ENCODE measurements at places on chromosomes 2 and 18.
A peak's percentile ranks its signal among the peaks of the same experiment; 100 is the strongest.

GRCh38 chr2:86764661-86765309 is 25.9 kb downstream of the CD8A start:
- no peak for DNase-seq

- DNase-seq = no peak
These were observed 420.5 kb downstream of the STK39 start for GRCh38 chr2:167826906-167827305.

DNA sequence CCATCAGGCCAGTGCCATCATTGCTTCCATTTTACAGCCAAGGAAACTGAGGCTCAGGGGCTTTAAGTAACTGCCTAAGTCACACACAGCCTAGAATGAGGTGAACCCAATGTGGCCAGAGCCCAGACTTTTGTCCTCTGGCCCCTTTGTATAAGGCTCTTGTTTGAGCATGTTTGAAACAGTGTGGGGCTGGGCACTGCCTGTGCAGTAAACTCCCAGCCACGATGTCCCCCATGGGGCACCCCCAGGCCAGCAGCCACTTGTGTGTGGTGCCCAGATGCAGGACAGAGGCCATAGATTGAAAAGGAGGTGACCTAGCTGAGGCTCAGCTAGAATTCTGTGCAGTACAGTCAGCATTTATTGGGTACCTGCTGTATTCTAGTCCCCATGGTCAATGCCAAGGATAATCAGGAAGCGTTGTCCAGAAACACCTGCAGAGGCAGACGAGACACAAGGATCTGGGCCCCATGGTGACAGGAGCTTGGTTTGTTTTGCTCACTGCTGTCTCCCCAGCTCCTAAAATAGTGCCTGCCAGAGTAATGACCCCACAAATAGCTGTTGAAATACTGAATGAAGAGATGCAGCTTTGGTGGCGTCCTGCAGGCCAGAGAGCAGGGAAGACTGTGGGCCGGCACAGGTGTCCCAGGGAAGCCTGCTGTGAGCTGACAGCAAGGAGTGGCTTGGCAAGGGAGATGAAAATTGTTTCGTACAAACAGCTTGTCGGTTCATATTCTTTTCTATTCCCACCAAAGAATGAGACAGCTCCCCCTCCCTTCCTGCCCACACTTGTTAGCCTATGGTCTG is 160.7 kb downstream of the LDLRAD4 start:
- DNase-seq = no peak

- DNase-seq = no peak
These were observed 87.0 kb downstream of the WDR7 start for GRCh38 chr18:56738184-56738583.

- DNase-seq = no peak
These were observed 257.3 kb downstream of the NBAS start for GRCh38 chr2:15303874-15304273.

GRCh38 chr2:21194858-21195271 is 71.1 kb downstream of the TDRD15 start:
- no peak for DNase-seq

- no peak for DNase-seq
These were observed 22.1 kb upstream of the CTDP1 start for GRCh38 chr18:79657342-79657996.

GRCh38 chr2:33210626-33211025 is 263.9 kb downstream of the LTBP1 start:
- DNase-seq = no peak

DNA sequence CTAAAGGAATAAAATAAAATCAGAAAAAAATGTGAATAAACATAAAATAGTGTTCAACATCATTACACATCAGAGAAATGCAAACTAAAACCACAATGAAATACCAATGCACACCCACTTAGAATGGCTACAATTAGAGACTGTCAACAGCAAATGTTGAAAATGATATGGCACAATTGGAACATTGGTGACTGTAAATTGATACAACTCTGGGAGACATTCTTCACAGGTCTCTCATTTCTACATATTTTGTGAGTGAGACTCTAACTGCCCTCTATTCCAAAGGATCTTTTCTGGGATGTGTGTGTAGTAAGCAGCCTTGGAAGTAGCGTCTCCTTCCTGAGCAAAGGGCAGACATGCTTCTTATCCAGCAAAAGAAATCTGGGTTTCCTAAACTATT is 323.0 kb downstream of the FBXO15 start:
- DNase-seq = no peak

DNA sequence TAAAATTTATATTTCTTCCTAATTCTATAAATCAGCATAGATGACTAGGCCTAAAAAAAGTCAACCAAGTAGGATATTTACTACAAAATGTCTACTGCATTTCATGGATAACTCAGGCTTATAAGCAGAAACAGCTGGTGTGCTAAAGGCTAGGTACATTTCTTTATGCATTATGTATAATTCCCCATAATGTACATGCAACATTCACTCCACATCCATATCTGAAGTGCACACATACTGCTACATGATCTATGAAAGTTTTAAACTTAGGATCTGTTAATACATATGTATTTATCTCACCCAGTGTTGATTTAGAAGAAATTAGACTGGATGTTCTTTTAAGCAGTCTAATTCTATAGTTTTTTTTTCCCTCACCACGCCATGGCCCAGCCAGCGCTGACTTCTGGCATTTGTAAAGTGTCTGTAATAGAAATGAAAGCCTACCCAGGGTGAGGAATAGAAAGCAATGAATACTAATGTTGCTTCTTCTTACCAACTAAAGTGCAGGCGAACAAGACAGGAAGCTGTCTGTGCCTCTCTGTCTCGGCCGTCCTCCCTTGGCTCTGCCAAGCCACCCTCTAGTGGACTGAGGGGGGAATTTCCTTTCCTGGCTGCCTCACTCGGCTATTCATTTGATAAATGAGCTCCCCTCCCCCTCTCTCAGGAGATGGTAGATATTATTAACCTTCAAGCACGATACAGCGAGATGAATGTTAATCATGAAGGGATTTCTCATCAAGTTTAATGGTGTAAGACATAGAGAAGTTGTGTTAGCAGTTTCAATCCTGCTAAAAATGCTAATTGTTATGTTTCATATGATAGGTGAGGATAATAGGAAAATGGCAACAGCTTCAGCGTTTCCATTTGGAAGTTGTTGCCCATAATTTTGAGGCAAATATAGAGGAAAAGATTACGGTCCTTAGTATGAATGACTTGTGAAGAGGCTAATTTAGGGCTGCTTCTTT is 384.5 kb downstream of the MTX2 start:
- DNase-seq = no peak

DNA sequence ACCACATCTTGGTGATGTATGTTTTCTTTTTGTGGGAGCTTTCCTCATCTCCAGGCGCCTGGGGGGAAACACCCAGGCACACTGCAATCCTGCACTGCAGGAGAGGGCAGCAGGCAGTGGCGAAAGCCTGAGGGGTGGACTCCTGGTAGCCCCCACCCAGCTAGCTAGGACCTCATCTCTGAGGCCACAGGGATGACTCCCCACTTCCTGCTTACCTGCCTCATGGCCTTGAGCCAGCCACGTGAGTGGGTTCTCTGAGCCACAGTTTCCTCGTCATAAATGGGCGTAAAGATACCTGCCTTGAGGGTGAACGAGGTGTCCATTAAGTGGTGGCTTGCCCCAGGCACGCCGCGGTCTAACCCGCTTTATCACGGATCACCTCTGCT is 19.1 kb downstream of the TRAF3IP1 start:
- no peak for DNase-seq

- DNase-seq = no peak
These were observed 19.0 kb downstream of the MYO3B start for GRCh38 chr2:170196963-170197362.

- no peak for DNase-seq
These were observed 325.3 kb upstream of the MEX3C start for GRCh38 chr18:51522821-51523220.

GRCh38 chr2:216770050-216770449 is 74.7 kb upstream of the IGFBP5 start:
- DNase-seq = no peak

DNA sequence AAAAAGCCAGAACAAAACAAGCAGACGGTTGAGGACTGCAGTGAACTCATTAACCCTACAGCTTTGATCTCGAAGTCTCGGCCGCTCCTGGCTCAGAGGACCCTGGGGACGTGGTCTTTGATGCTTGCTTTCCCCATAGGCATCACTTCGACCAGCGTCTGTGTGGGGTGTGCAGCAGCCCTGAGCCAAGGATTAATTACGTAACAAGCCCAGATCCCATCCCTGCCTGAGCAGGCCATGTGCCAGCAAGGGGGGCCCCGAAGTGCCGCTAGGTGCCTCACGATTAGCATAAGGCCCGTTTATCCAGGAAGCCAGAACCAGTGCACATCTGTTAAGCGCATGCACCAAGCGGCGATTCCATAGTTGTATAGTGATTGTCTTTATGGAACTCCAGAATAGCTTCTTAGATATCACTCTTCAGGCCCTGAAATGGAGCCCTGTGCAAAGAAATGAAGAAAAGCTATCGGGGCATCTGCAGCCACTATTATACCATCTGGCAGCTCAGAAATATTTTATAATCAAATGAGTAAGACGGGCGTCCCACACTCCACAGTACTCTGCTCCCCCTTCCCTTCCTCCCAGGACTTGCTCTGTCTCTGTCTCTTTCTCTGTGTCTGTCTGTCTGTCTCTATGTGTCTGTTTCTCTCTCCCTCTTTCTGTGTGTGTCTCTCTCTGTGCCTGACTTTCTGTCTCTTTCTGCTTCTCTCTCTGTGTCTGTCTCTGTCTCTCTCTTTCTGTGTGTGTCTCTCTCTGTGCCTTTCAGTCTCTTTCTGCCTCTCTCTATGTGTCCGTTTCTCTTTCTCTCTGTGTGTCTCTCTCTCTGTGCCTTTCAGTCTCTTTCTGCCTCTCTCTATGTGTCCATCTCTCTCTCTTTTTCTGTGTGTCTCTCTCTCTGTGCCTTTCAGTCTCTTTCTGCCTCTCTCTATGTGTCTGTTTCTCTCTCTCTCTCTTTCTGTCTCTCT is 41.7 kb downstream of the HPCAL1 start:
- no peak for DNase-seq

DNA sequence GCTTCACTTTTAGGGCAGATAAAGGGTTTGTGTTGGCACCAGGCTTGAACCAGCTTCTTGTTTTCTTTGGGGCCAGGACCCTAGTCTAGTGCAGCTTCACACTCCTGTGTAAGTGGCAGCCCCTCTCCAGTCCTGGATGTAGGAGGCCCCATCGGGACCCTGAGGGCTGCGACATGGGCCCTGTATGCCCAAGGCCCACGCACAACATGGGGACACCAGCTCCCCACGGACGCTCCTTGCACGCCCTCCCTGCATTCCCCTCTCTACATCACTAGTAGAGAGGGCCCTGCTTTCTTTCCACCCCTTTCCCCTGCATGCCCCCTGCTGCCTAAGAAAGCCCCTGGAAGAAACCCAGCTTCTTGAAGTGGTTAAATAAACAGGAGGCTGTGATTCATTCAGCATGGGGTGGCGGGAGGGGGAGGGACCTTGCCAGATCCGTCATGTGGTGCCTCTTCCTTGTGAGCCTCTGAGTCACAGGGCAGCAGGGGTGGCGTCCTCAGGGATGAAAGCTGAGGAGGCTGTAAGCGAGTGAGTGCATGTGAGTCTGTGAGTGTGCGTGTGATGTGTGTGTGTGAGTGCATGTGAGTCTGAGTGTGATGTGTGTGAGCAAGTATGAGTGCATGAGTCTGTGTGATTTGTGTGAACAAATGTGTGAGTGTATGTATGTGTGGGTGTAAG is 42.5 kb downstream of the COPS8 start:
- DNase-seq = peak; percentile 19

GRCh38 chr2:48978131-48978530 is 176.2 kb downstream of the FSHR start:
- no peak for DNase-seq

GRCh38 chr2:235287375-235287733 is 206.5 kb upstream of the AGAP1 start:
- no peak for DNase-seq

GRCh38 chr18:49016648-49017539 is 66.1 kb upstream of the SMAD7 start:
- DNase-seq = no peak

GRCh38 chr18:34493099-34493544 is 217.0 kb upstream of the DTNA start:
- no peak for DNase-seq

GRCh38 chr18:23963443-23964165 is 51.0 kb upstream of the TTC39C start:
- no peak for DNase-seq

DNA sequence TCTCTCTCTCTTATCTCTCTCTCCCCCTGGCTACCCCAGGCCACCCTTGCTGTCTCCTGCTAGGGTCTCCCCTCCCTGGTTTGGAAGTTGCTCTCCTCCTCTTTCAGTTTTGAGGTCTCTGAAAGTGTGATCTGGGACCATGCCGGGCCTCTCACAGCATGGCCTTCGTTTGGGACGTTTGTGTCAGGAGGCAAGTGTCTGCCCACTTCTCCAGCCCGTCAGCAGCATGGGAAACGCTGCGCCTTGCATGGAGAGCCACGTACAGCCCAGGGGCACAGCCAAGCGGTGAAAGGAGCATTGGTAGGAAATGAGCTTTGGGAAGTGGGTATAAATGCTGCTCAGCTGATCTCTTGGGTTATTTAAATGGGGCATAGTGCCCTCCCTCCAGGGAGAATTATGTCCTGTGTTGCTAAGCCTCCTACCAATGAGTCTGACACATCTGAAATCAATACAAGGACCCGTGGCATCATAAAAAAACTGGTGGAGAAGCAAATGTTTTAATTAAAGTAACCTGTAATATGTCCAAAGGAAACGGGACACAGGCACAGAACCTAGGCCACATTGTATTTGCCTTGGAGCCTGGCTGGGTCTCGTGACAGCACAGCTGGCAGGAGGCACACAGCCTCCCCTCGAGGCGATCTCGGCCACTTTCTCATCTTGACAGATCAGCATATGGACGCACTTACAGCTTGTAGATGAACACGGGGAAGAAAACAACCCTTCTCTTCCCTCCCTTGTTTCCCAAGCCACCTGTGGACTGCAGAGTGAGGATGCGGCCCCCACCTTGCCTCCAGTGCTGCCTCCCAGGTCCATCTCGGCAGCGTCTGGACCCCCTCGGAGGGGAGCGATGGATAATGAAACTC is 72.7 kb downstream of the SH3RF3 start:
- DNase-seq = no peak

DNA sequence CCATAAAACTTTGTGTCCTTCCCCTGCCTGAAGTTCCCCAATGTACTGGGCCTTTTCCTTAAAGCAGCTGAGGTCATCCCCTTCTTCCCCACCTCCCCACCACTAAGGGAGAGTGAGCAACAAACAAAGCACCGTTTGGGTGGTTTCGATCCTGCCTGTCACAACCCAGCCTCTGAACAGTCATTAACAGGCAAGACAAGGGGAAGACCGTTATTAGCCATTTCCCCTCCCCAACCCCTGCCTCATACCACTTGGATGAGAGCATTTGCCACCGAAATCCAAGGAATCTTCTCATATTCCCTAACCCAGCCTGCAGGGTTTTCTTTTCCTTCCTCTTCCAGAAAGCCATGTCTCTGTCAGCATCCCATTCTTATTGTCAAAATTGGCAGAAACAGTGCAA is 65.6 kb downstream of the STRADB start:
- DNase-seq = no peak

DNA sequence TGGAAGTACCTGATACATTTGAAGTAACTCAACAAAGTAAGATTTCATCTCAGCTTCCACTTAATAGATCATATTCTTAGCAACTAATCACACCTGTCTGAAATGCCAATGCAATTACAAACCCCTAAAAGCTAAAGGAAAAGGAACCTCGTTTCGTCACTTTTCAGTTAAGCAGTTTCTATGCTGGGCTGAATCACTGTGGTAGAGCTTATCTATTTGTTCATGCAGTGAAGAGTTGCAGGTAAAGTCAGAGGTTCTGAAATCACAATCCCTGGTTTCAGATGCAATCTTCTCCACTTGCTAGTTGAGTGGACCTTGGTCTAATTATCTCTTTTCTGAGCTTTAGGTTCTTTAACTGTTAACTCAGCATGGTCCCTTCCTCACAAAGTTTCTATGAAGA is 6.3 kb downstream of the HRH4 start:
- DNase-seq = no peak

Data from stimulated activated CD4-positive, alpha-beta T cell treated with anti-CD3 and anti-CD28 coated beads, TNF-alpha, amount 100 ng/mL, for 4 hours (primary cell).